Activated naive CD4-positive, alpha-beta T cell treated with anti-CD3 and anti-CD28 coated beads for 36 hours (primary cell): ENCODE measurements at places on chromosomes 16 and 17.
A peak's percentile ranks its signal among the peaks of the same experiment; 100 is the strongest.

GRCh38 chr16:86922311-86922710 is 344.0 kb downstream of the FOXL1 start:
- no peak for DNase-seq

- no peak for DNase-seq
Observed at GRCh38 chr16:87445486-87445885, 47.3 kb downstream of the ZCCHC14 start.

- DNase-seq = no peak
Observed at GRCh38 chr16:28923231-28923587, 1.8 kb downstream of the RABEP2 start.

DNA sequence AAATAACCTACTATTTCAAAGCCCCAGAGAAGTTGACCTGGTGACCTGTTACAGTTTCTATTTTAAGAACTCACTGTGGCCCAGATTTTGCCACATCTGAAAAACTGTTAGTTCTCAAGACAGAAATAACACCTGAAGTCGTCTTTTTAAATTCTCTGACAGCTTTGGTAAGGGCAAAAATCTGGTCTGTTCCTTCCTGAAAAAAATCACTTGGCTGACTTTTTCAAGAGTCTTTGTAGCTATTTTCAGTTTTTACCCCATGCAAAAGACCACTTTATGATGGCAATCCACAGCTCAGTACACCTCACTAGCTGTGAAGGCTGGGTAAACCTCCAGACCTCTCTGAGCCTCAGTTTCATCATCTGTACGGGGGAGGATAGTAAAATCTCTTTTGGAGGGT is 60.7 kb upstream of the SREBF1 start:
- DNase-seq = no peak

DNA sequence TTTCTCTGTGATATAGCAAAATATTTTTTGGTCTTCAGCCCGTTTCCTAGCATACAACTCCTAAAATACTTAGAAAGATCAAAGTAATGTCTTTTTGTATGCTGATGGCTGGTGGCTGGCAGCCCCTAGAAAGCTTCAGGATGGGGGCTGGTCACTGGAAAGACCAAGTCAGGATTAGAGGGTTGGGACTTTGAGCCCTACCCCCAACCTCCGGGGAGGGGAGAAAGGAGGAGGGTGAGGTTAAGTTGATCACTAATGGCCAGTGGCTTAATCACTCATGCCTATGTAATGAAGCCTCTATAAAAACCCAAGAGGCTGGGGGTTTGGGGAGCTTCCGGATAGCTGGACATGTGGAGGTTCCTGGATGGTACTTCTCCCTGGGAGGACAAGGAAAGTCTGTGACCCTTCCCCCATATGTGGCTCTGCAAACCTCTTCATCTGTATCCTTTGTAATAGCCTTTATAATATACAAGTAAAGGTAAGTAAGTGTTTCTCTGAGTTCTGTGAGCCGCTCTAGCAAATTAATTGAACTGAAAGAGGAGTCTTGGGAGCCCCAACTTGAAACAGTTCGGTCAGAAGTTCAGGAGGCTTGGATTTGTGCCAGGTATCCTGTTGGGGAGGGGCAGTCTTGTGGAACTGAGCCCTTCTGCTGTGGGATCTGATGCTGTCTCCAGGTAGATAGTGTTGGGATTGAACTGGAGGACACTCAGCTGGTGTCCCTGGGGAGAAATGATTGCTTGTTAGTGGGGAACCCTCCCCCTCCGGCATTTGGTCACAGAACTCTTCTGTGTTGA is 3.5 kb downstream of the SLC7A6 start:
- DNase-seq = no peak

DNA sequence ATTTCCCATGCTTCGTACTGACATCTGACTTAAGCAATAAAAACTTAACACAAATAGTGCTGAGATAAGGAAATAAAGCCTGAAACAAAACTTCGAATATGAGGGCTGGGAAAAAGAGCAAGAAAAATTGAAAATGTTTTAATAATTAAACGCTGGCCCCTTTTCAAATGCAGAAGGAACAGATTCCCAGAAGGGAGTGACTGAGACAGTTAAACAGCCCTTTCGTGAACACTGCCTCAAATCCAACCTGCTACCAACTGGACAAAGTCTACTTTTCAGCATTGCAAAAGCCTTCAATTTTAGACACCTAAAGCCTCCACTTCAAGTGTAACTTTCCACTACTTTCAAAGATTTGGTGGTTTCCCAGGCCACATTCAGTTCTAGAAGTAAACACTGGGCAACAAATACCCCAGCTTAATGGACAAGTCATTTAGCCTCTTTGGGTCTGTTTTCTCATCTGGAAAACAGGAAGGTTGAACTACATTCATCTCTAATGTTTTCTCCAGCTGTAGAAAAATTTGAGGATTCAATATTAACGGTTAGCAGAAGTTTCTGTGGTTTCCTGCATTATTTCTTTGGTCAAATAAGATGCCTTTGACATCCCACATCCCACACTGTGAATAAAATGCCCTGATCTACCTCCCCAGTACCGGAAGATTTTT is 11.8 kb downstream of the RFFL start:
- no peak for DNase-seq

DNA sequence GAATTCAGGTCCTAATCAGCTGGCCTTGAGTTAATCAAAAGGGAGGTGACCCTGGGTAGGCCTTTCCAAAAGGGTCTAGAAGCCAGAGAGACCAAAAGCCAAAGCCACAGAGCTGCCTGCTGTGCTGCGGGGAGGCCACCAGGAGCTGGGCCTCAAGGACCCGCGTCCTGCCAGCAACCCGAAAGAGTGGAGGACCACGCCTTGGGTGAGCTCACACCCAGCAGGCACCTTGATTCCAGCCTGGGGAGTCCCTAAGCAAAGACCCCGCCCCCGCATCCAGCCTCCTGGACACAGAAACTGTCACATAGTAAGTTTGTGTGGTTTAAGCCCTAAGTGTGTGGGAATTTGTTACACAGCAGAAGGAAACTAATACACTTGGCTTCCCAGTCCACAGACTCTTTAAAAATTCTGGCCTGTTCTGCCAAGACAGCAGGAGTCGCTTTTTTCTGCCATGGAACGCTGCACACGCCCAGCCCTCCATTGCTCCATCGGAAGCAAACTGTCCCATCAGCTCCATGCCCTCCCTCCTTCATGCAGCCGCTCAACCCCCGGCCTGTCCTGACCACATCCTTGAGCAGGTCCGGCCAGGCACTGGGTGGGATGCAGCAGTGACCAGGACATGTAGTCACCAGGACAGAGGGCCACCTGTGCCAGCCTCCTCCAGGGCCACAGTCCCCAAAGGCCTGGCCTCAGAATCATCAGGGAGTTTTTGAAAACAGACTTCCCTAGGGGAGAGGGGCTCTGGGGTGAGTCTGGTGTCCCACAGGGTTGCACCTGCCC is 20.9 kb upstream of the RASD1 start:
- no peak for DNase-seq

DNA sequence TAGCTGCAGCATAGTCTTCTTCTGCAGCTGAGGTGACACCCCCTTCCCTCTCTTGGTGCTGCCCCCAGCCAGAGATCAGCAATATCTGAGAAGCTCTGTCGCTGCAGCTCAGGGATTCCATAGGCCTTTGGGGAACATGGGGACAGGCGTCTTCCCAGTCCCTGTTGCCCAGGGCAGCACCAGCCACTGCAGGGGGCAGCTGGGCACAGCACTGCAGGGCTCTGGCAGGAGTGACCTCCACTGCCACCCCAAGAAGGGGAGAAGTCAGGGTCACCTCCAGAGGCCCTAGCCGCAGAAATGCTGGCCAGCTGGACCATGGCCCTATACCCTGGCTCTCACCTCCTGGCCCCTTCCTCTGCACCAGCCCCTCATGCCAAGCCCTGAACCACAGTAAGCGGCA is 16.9 kb downstream of the SCN4A start:
- no peak for DNase-seq

DNA sequence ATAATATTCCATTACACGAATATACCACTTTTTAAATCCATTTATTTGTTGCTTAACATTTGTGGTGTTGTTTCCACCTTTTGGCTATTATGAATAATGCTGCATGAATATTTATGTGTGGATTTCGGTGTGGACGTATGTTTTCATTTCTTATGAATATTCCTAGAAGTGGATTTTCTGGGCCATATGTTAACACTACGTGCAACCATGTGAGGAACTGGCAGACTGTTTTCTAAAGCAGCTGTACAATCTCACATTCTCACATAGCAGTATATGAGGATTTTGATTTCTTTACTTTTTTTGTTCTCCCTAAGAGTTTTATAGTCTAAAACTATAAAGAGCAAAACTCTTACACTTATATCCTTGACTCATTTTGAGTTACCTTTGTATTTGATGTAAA is 143.4 kb downstream of the MAP2K4 start:
- DNase-seq = no peak

DNA sequence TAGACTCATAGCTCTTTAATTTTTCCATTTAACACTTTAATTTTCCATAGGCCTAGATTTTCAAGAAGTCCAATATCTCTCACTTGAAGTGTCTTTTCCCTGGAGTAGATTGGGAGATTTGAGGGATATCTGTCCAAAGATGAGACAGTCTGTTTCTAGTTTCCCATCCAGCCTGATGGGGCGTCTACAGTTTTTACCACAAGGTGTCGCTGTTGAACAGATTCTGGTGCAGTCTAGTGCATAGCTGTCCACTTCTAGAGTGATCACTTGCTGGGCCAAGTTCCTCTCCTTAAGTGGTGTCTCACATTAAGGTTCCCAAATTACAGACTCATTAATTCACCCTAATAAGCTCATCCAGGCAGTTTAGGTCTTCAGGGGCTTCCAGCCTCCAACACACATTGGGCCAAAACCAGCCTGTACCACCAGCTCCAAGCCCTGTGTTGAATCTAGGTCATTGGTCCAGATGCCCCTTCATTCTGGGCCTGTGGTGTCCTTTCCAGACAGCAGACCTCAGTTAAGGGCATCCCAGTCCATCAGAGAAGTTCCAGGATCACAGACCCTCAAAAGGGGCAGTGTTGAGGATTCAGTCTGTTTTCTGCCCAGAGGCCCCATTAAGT is 9.4 kb downstream of the SNX20 start:
- DNase-seq = peak; percentile 82

GRCh38 chr17:18093616-18094408 is 6.1 kb downstream of the DRG2 start:
- DNase-seq = peak; percentile 43

DNA sequence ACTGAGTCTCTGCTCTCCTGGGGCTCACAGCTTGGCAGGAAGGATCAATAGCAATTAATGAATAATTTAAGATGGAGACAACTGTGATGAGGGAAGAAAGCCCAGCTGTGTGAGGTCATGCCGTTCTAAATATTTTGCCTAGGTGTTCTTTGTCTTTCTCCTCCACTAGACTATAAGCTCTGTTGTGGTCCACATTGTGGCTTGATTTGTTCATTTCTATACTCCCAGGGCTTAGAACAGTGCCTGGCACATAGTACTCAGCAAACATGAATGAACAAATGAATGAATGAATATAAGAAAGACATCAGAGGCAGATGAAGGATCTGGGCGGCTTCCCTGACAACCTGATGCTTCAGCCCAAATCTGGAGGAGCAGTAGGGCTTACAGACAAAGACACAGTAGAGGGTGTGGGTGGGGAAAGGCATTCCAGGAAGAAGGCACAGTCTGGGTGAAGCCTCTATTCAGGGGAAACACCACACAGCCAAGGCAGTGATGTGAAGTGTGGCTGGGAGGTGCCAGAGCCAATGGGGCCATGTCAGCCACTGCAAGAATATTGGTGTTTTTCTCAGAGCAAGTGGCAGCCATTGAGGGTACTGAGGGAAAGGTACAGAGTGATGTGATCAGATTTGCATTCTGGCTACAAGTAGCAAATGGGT is 8.3 kb downstream of the CDH13 start:
- DNase-seq = no peak

- peak; percentile 29 for DNase-seq
Observed at GRCh38 chr17:77846531-77847085, 111.9 kb upstream of the TNRC6C start.

DNA sequence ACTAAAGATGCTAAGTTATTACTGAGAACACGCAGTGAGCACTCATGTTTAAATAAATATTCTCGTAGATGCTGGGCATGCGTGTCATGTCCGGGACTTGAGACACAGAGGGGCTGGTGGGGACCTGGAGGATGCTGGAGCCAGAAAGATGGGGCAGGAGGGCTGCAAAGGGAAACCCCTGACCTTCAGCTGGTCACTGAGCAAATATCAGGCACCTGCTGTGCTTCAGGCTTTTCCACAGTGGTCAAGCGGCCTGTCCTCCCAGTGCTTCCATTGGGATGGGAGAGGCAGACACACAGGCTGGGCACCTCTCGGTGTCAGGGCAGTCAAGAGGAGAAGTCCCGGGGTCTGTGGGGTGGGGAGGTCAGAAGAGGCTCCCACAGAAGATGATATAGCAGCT is 211.4 kb downstream of the GSG1L start:
- no peak for DNase-seq

DNA sequence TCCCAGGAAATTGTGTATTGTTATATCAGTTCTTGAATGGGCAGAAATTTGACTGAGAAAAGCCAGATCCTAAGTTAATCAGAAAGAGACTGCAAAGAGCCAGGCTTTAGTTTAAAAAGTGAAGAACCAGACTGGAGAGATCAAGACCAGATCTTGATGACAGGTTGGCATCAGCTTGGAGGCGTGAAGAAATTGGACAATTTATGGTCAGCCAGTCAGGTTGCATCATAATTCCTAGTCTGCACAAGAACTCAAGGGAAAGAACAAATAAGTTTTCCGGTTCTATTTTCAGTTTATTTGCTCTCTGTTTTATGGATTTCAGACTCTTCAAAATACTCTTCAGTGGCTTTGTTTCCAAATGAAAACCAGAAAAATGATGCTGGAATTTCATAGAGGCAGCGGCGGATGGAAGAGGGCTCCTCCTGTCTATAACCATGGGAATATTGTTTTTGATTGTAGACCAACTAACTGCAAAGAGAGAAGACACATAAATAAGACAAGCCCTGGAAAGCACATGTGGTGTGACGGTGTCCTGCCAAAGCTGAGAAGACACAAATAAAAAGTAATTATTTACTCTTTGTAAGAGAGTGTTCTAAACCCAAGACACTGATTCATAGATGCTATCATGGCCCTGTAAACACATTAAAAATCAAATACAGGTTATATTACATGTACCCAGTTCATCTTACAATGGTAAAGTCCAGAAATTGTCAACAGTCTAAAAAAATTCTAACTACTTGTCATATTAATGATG is 91.7 kb downstream of the PCTP start:
- DNase-seq = no peak

DNA sequence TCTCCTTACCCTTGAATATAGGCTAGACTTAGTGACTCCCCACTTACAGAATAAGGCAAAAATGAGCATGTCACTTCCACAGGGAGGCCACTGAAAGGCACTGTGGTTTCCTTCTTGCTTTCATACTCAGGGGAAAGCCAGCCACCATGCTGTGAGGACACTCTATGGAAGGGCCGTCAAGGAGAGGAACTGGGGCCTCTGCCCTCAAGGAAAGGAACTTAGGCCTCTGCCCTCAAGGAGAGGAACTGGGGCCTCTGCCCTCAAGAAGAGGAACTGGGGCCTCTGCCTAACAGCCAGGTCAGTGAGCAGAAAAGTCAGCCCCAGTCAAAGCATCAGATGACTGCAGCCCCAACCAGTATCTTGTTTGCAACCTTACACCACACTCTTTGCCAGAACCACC is 30.1 kb downstream of the VPS35 start:
- DNase-seq = peak; percentile 47

- DNase-seq = no peak
Observed at GRCh38 chr17:12743046-12743445, 46.3 kb upstream of the ARHGAP44 start.

GRCh38 chr17:51261024-51261963 is 948 bp downstream of the UTP18 start:
- DNase-seq = no peak

- no peak for DNase-seq
Observed at GRCh38 chr17:78379131-78379491, 662 bp downstream of the PGS1 start.

- DNase-seq = no peak
Observed at GRCh38 chr16:89949121-89949742, 677 bp downstream of the DEF8 start.

GRCh38 chr17:2551928-2552327 is 40.2 kb upstream of the METTL16 start:
- no peak for DNase-seq
